Psoas muscle (tissue), 8 donors: ENCODE measurements at places on chromosomes 1 and 21. TPM values are rescaled to one million over a fixed set of nuclear protein-coding genes. Genes with fewer than 3 reads are reported as not detected.

Gene GPR157
- total RNA-seq = 40.4 TPM

Gene PDZK1
- not detected for total RNA-seq

- no peak for DNase-seq
Measured at GRCh38 chr1:53979712-53980450, 33.7 kb downstream of the LRRC42 start.

Gene CELA2A
- not detected for total RNA-seq

Gene HFM1
- 2.0 TPM for total RNA-seq

- no peak for DNase-seq
Measured at GRCh38 chr1:154978360-154978759, 3.9 kb downstream of the CKS1B start.

DNA sequence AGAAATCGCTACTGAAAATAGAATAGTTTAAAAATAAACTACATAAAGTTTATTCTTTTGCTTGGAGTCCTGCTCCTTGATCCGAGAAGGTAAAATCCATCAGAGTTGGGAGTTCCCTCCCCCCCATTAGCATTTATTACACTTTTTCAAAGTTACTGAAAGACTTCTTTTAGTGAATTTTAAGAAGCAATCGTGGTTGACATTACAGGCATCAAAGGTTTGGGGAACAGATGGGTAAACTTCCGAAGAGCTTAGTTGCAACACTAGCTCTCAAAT, 31.0 kb upstream of the NFIA start:
- DNase-seq = no peak

DNA sequence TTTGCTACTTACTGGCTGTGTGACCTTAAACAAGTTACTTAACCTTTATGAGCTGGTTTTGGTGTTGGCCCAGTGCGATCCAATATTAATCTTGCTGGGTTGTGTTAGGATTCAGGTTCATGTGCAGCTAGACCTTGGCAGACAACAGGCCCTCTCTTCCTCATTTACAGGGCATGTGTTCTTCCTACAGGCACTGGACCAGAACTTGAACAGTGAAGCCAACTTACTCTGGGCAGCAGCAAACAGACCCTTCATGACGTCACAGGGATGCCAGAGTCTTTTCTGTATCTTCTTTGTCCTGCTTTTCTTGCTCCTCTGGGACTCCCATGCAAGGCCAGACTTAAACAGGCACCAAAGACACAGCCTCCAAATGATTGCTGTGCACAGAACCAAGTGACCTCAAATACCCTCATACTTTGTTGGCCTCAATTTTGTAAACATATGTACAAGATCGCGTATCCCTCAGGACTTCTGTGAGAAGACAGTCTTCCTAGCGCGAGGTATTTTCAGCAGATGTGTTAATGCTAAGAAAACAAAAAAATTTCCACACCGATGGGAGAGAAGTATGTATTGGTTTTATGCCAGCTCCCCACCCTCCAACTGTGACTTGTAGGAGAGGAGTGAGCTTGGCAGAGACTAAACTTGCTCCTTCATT, 73.7 kb downstream of the URB2 start:
- no peak for DNase-seq

- DNase-seq = no peak
Measured at GRCh38 chr21:32299695-32300094, 1.0 kb downstream of the MRAP start.

- DNase-seq = no peak
Measured at GRCh38 chr1:165914136-165914798, 86.9 kb downstream of the UCK2 start.

GRCh38 chr1:55827350-55827749, 612.2 kb upstream of the USP24 start:
- DNase-seq = peak; percentile 18

Gene OR2M2
- not detected for total RNA-seq

DNA sequence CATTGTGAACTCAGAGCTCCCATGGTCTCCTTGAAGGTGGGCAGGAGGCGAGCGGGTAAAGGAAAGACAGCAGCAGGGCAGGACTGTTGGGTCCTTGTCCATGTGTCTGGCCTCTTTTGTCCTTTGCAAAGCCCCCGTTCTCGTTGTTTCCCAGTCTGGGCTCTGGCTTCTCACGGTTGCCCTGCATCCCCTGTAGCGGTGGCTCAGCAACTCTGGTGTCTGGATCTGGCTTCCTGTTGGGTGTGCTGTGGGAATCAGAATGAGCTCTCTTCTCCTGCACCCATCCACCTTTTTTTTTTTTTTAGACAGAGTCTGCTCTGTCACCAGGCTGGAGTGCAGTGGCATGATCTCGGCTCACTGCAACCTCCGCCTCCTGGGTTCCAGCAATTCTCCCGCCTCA, 11.1 kb downstream of the H6PD start:
- DNase-seq = no peak

GRCh38 chr1:117971777-117972176, 42.2 kb downstream of the WDR3 start:
- DNase-seq = no peak

Gene TMEM50B
- 30.0 TPM for total RNA-seq

DNA sequence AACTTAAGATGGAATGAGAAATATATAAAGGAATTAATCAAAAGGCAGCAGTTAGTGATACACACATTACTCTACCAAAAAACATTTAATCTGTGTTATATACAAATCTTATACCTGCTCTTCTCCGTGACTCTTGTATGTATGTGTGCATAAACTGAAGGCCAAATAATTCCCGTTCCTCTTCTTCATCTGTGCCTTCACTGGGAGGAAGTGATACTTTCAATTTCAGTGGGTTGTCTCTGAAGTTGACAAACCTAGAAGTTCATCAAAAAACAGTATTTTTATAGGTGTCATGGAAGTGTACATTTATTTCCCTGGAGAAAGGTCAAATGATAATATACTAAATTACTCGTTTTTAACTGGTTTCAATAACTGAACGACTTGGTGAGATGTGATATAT, 19.3 kb downstream of the TRMT13 start:
- DNase-seq = no peak

Gene SLC6A17
- 0.18 TPM for total RNA-seq

- peak; percentile 6 for DNase-seq
Measured at GRCh38 chr1:22197644-22198043, 54.7 kb upstream of the WNT4 start.

DNA sequence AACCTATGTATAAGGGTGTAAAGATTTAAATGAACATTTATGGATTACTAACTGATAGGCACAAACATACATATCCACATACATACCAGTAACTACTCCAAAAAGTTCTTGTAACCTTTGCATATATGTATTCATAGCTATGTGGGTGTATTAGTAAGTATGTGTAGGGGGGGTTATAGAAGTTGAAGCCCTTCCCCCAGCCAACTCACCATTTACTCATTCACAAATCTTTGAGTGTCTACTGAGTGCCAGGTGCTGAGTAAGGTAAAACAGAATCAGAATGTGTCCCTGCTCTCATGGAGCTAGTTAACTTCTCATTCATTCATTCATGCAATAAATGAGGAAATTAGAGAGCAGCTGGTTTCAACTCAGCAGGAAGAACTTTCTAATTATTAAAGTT, 1.3 kb downstream of the C1orf146 start:
- no peak for DNase-seq

Gene RNASEL
- total RNA-seq = 2.2 TPM

Gene MTHFR
- 26.2 TPM for total RNA-seq

GRCh38 chr1:29478151-29478791, 241.9 kb downstream of the PTPRU start:
- no peak for DNase-seq

DNA sequence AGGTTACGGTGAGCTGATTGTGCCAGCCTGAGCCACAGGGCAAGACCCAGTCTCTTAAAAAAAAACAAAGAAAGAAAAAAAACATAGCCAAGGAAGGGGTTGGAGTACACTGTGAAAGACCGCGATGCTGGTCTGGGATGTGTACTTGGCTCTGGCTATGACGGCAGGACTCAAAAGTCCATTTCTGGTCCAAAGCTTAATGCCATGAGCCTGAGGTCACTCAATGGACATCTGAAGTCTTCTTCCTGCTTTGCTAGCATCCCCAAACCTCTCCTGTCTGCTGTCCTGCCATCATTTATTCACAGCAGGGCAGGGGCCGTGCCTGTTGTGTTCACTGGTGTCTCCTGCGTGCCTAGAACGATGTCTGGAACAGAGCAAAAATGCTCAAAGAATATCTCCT, 1.5 kb upstream of the ARHGEF10L start:
- no peak for DNase-seq

- DNase-seq = no peak
Measured at GRCh38 chr21:36613554-36613953, 85.4 kb upstream of the SIM2 start.

DNA sequence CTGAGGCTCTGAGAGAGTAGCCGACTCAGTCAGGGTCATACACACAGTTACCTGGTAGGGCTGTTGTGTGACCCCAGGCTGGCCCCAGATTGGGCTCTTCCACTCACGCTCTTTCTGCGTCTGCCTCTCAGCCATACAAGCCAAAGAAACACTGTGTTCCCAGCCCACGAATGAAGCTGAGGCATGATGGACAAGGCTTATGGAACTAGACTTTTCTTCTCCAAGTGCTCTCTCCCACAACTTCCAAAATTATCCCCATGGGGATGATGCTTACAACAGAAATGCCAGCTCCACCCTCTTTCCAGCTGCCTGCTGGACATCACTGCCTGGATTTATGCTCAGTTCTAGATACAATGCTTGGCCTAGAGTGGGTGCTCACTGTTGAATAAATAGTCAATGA, 102.8 kb upstream of the JUN start:
- no peak for DNase-seq

Gene LCE2A
- total RNA-seq = not detected

DNA sequence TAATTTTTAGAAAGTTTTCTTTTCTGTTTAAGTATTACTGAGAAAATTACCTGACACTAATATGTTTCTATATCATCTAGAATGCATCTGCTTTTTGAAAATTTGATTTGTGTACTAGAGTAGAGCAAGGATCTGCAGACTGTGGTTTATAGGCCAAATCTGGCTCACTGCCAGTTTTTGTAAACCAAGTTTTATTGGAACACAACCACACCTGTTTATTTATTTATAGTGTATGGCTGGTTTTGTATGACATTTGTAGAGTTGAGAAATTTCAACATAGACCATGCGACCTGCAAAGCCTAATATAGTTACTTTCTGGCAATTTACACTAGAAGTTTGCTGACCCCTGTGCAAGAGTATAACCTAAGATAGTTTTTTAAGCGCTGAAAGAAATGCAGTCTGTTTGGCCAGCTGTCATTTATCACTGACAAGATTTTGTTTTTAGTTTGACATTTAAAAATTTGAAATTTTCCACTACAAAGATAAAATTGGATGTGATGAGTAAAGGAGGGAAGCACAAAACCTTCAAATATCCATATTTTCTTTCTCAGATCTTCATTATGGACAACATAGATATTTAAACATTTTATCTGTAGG, 36.1 kb upstream of the CACYBP start:
- DNase-seq = no peak

GRCh38 chr1:99482286-99482685, 163.6 kb upstream of the PALMD start:
- no peak for DNase-seq

GRCh38 chr21:45104560-45104959, 30.2 kb downstream of the ADARB1 start:
- no peak for DNase-seq

Gene MFSD2A
- total RNA-seq = 0.43 TPM

Gene DNALI1
- total RNA-seq = 1.2 TPM

Gene ADGRB2
- 0.61 TPM for total RNA-seq

DNA sequence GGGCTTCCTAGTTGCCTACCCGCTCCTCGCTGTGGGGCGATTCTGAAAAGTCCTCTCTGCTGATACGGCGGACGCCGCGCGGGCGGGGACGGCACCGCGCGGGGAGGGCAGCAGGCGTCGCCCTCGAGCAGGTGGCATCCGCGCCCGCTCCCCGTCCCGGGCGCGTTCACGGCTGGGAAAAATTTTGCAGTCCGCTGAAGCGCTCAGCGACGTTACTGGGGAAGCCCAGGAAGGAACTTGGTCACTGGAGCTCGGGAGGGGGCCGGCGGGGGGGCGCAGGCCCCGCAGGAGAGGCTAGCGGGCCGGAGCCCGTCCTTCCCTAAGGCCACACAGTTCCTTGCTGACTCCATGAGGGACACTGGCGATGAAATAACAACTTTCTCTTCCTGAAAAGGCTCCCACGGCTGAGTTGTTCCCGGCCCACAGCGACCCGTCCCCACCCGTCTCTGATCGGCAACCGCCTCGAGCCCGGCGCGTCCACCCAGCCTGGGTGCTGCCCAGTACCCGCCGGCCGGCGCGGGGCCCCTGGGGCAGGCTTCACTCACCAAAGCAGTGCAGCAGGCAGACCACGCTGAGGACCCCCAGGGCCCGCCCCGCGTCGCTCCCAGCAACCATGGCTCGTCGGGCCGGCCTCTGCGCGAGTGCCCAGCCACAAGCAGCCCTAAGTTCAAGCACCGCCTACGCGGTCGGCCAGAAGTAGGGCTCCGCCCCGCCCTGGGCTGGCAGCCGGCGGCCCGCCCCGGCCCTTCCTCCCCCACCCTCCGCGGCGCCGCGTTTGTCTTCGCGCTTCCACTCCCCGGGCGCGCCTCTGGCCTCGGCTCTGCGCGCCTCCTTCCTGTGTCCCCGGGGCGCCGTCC, at the start of gene CD58:
TSS of gene CD58 (minus strand) at position 669 of the 857 bp plus-strand sequence. CDS start at position 615, 54 bp downstream.
- DNase-seq = peak; percentile 90
